ENCODE measurements at places on chromosomes 11 and 22.

GRCh38 chr22:35627267-35628041 is 10.3 kb upstream of the MB start:
- DNase-seq, result peak; percentile 48

DNA sequence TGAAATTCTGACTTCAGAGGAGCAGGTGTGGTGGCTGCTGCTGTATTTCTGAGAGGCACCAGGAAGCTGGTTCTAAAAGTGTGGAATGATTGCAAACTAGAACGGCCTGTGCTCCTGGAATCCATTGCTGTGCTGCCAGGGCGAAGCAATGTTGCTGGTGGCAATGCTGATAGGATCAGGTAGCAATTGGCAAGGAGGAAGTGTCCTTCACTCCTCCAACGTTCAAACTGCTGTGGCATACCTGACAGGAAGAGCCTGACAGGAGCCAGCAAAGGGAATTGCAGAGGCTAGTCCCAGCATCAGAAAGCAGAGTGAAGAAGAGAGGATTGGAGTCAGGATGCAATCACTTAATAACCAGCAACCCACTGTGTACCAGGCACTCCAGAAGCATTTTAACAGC is 118.2 kb downstream of the FAR1 start:
- no peak for DNase-seq

DNA sequence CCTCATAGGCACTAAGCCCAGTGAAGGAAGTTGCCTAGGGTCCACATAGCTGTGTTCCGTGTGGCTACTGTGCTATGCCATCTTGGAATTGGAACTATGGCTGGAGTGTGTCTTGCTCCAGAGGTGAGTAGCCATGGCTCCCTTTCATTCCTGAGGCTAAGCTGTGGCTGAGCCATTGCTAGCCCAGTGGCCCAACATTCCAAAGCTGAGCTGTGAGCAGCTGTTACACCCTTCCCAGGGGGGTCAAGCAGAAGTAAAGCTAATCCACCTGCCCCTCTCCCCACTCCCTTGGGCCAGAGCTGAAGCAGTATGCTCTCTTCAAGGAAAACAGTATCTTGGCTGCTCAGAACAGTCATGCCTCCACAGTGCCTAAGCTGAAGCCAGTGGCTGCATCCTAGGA is 51.1 kb downstream of the USP35 start:
- no peak for DNase-seq

GRCh38 chr11:131811383-131811782 is 441.0 kb downstream of the NTM start:
- DNase-seq, result no peak

DNA sequence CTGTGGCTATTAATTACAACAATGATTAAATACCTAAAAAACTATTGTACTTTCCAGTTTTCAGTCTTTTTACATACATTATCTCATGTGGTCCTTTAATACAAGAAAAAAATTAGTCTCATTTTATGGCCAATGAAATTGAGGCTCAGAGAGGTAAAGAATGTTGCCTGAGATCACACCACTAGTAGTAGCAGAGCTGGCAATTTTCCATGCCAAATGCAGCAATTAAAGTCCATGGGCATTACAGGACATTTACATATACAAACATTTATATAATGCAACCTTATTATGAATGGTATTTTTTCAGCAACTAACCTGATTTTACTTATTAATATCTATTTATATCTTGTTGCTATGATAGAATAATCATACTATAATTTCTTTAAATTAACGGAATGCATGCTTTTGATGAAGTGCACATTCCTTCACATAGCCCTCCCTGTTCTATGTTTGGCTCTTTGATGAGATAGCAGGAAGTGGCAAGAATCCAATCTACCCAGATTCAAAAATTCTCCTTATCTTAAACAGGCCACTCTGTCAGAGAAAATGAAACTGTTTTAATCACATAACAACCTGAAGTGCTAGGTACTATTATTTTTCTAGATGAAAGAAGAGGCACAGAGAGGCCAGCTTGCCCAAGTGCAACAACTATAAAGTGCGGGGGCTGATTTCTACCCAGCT is 120.9 kb upstream of the LDLRAD3 start:
- no peak for DNase-seq

GRCh38 chr11:7077101-7077500 is 11.7 kb upstream of the RBMXL2 start:
- peak; percentile 44 for DNase-seq

GRCh38 chr11:114367244-114367957 is 32.9 kb downstream of the C11orf71 start:
- DNase-seq, result no peak

DNA sequence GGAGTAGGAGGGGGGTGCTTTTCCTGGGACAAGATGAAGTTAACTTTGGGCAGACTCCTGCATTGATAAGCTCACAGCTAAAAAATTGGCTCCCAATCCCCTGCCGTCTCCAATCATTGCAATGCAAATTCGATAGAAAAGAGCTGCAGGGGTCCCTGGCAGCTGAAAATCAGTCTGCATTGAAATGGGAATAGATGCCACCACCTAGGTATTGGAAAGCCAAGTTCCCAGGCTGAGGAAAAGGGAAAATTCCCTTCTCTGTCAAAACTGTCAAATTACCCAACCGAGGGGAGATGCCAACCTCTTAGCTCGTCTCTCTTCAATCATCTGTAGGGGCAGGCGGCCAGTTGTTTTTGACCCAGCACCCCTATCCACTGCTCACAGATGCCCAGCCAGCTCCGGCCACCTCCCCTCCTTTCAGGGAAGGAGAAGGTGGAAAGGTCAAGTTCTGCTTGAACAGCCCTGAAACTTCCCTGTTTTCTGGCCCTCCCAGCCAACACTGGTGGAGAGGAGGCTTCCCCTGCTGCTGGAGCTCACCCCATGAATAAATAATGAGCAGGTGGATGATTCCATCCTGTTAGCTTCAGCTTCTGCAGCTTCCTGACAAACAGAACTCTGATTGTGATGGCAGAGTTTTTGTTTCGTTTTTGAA is 916.3 kb downstream of the TBC1D22A start:
- DNase-seq, result no peak

DNA sequence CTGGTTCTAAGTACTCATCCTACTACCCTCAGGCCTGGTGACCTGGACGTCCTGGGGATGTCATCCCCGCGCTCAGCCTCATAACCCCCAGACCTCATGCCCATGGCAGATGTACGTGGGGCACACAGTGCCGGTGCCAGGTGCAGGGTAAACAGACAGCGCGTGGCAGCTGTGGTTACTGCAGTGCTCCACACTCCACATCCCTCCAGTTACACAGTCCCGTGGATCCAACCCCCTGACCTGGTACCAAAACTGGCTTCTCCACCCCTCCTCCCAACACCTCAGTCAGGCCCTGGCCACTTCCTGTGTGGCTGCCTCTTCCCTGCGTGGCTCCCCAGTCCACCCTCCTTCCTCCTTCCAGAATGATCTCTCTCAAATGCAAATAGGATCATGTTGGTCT is 95.2 kb downstream of the DSCAML1 start:
- no peak for DNase-seq

DNA sequence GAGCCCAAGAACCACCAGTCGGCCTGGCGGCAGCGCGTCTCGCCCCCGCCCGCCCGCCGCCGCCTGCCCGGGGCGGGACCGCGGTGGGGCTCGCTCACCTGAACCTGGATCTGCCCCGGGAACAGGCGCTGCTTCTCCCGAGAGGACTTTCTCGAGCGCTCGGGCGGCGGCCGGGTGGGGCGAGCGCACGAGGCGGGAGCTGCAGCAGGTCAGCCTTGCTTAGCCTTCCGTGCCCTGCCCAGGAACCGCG is 133 bp downstream of the MYH9 start:
- DNase-seq, result no peak

DNA sequence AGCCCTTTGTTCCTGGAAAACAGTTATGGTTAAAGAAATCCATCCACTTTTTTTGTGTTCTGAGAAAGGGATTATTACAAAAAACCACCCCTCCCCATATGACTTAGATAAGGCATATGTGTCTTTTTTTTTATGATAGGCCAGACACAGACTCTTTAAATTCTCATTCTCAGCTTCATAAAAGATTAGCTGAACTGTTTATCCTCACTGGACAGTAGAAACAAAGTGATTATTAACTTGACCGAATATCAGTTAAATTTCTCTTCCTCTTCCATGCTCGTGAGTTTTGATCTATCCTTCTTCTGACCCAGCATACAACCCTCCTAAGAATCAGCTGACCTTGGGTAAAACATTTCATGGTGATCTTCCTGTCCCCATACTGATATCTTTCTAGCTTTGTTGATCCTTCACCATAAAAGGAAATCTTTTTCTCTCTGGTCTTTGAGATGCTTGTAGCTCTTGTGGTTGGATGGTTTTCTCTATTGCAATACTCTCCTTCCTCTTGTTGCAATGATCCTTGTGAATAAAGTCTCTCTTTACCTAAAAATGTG is 26.2 kb downstream of the OR2AG2 start:
- DNase-seq, result no peak

DNA sequence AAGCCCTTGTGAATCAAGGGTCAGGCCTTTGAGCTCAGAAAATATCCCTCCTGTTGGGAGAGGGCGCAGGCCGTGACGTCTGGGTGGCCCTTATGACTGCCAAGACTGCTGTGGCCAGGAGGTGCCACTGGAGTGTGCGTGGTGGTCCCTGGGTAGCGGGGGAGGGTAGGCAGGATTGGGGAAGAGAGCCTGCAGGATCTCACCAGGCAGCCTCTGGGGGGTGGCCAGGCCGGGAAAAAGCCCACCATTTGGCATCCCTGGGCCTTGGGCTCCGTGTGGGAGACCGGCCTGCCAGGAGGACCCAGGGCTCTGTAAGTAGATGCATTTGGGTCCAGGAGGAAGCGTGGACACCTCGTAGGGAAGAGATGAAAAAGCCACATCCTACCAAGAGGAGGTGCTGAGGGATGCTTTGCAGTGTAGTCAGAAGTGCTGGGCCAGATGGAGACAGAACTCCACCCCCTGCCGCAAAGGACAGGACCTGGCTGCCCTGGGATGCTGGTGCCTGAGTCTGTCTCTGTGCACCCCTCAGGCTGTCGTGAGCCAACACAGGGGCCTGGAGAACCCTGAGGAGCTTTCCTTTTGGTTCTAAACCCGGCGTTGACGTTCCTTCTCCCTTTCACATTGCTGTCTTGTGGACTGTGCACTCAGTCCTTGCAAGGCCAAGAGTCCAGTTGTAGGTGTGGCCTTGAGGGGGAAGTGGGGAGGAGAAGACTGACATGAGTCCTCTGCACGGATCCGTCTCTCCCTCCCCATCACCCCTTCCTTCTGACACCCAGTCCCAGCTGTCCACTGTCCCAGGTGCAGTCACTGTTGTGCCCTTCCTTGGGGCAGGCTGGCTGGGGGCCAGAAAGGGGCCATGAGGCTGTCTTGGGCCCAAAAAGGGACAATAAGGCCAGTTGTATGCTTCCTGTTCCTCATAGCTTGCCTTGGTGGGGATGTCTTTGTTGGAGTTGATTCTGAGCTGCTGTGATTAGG is 12.7 kb upstream of the MIEF1 start:
- no peak for DNase-seq

DNA sequence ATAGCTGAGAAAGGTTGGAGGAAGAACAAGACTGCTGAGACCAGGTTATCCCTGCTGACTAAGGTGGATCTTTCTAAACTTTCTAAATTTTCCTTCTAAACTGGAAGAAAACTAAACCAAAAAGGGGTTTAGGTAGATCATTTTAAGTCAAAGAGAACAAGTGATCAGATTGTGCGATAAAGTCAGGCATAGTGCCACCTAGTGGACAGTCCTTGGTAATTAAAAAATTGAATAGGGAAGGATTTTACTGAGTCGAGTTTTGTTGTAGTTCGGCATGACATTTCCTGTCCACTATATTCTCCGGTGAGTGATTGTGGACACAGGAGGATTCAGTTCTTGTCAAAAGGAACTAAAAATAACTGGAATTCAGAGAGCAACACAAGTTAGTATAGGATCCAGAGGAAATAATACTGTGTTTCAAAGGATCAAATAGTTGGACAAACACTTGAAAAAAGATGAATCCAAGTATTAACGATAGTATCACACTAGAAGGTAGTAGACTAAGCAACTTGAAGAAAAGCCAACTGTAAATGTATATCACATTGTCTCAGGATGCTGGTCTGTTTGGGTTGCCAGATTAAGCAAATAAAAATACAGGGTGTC is 1236.4 kb downstream of the FAM181B start:
- no peak for DNase-seq

GRCh38 chr22:47822422-47822821 is 1060.0 kb downstream of the TBC1D22A start:
- no peak for DNase-seq

DNA sequence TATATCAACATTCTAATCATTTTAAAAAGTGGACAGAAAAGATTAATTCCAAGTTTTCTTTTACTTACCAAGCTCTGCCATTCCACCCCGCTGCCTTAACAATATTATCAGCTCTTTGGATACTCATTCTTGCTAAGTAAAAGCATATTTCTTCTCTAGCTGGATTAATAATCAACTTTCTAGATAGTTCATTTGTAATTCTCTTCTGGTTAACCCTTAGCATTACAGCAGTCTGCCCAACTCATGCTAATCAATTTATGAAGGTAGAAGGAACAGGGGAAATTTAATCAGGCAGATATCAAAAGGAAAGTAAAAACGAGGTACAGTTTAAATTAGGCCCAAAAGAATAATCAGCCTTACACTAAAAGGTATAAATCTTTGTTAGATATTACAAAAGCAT is 41.0 kb upstream of the SOX6 start:
- no peak for DNase-seq

DNA sequence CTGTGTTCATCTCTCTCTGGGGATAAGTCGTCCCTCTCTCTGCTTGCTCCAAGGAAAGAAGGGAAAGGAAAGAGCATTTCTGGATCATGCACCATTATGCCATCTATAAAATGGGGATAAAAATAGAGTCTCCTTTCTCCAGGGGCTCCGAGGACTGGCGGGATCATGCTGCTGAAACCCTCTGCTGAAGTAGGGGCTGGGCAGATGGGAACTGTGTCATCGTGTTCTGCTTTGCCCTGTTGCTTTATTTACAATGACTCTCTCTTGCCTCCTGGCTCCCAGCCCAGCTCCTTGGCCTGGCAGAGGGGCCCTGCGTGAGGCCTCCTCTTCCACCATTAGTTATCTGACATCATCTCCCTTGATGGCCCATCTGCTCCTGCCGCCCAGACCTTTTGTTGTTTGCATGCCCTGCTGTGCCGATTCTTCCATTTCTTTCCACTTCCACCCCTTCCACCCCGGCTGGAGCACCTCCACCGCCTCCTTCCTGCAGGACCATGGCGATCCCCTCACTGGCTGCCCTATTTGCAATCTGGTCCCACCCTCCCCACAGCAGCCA is 200.9 kb downstream of the MYO18B start:
- DNase-seq, result no peak

GRCh38 chr22:47944941-47945340 is 1182.5 kb downstream of the TBC1D22A start:
- no peak for DNase-seq

DNA sequence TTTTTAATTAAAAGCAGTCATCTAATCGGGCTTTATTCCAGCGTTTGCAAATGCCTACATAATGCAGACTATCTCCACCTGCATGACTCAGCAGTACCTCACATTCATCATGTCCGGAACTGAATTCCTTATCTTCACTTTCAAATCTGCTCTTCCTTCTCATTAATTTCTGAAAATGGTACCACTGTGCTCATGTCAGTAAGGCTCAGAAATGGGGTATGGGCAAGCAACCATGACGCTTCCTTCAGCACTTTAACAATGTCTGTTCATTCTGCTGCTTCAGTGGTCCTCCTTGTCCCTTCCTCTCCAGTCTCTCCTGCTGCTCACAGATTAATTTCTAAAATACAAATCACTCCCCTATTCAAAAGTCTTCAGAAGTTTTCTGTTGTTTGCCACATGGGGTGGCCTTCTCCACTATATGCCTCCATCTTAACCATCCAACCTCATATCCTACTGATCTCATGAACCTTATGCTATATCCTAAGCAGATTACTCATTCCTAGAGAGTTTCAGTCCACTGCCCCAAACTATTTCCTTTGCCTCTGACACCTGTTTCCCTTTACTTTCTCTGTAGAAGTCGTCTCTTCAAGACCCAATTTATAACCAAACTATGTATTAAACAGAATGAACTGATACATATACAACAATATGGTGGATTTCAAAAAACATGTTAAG is 7.0 kb downstream of the GTF2H1 start:
- DNase-seq, result no peak

Data from mesothelial cell of epicardium (in vitro differentiated cells).